ENCODE measurements at places on chromosomes 13 and 19.

- no peak for DNase-seq
Measured at GRCh38 chr19:54002495-54003315, 11.3 kb downstream of the CACNG6 start.

- DNase-seq, result no peak
Measured at GRCh38 chr19:39867133-39867532, 21.0 kb upstream of the FBL start.

GRCh38 chr19:38224014-38224862, at the start of gene DPF1:
DPF1 (minus strand) TSS chr19:38224222; CDS start chr19:38224142, 80 bp downstream.
- no peak for DNase-seq

- no peak for DNase-seq
Measured at GRCh38 chr13:24495151-24495729, 17.3 kb downstream of the PARP4 start.

DNA sequence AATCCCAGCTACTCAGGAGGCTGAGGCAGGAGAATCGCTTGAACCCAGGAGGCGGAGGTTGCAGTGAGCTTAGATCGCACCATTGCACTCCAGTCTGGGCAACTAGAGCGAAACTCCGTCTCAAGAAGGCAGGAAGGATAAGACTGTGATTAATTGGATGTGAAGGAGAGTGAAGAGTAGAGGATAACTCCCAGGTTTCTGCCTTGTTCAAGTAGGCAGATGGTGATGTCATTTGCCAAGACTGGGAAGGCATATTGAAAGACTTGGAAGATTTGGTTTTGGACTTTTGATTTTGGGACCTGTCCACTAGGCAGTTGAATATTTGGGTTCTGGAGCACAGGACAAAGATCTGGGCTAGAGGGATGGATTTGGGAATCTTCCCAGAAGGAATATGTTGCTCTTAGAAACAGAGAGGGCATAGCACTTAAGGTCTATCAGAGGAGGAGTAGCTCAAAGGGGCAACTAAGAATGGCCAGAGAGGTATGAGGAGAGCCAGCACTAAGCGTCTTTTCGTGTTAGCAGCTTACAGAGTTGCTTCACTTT, 20.0 kb downstream of the GARRE1 start:
- DNase-seq, result no peak

DNA sequence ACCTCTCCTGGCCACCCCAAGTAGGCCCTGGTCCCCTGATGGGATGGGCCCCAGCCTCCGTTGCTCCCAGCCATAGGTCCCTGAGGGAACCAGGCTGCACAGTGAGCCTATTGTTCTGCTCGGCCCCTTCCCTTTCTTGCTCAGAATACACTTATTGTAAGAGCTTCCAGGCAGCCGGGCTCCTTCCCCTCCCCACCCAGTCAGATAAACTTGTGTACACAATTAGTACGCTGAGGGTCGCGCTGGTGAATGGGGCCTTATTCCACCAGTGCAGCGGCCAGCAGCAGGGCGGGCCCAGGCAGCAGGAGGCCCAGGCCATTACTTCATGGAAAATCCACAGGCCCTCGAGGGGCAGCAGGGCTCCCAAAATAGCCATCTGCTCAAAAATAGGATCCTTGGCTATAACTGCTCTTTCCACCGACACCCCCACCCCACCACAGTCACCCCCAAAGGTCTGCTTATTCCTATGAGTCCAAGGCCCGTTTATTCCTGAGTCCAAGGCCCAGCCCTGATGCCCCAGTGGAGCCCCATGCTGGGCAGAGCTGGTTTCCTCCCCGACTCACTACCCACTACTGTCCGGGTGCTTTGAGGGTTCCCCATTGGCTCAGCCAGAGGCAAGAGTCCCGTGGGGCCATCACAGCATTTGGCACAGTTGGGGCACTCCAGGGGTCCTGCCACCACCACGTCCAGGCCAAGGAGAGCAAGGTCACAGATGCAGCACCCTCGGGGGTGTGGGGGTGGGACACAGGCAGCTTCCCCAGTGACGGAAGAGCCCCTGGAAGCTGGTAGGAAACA, 22.1 kb downstream of the CAPN12 start:
- no peak for DNase-seq

GRCh38 chr13:64684685-64685431, 2545.3 kb downstream of the PCDH9 start:
- DNase-seq, result no peak

DNA sequence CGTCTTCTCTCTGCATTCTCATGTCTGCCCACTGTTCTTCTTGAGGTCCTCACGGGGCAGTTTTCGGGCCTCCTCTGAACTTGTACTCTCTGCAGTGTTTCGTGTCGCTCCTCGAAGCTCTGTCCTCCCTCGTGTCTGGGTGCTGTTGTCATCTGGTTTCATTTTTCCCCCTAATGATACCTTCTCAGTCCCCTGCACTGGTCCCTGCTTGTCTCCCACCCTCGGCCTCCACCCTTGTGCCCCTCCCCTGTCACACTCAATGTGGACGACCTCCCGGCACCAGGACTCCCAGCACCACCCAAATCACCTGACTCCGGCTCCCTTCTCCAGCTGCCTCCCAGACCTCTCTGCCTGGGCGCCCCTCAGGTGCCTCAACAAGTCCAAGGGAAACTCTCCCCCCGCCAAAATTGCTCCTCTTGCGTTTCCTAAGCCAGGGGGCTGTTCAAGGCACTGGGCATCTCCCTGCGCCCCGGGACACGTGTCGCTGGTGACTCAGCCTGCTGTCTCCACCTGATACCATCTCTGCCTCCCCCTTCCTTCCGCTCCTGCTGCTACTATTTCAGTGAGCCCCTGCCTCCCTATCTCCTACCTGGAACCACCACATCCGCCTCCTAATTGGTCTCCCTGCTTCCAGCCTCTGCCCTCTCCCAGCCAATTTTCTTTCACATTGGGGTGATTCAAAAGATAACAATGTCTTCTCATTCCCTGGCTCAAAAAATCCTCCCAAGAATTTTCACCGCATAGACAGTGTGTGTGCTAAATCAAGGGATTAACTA, 49.5 kb downstream of the RFX2 start:
- no peak for DNase-seq

DNA sequence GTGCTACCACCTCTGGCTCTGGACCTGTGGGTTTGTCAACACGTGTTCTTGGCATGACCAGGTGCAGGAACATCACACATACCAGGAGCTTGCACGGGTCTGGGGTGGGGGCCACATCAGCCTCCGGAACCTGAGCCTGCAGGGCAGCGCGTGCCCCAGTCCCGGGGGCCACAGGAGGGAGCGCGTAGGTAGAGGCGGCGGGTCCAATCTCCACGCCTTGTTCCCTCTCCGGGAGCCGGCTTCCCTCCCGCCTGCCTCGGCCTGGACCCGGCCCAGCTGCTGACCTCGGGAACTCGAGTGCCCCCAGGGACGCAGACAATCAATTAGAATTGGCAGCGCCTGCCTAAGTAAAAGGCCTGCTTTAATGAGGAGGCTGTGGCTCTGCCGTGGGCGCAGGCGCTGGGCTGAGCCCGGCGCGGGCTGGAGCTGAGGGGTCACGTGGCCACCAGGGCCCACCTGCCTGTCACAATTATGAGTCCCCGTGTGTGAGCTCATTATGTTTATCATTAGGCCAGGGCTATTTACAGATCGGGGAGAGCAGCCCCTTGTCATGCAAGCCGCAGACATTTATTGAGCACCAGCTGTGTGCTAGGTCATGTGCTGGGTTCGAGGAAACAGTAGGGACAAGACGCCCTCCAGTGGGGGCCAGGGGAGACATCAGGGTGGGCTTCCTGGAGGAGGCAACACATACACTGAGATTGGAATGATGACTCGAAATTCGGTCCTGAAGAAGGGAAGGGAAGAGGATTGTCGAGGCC, 32.2 kb upstream of the TNFAIP8L1 start:
- no peak for DNase-seq

DNA sequence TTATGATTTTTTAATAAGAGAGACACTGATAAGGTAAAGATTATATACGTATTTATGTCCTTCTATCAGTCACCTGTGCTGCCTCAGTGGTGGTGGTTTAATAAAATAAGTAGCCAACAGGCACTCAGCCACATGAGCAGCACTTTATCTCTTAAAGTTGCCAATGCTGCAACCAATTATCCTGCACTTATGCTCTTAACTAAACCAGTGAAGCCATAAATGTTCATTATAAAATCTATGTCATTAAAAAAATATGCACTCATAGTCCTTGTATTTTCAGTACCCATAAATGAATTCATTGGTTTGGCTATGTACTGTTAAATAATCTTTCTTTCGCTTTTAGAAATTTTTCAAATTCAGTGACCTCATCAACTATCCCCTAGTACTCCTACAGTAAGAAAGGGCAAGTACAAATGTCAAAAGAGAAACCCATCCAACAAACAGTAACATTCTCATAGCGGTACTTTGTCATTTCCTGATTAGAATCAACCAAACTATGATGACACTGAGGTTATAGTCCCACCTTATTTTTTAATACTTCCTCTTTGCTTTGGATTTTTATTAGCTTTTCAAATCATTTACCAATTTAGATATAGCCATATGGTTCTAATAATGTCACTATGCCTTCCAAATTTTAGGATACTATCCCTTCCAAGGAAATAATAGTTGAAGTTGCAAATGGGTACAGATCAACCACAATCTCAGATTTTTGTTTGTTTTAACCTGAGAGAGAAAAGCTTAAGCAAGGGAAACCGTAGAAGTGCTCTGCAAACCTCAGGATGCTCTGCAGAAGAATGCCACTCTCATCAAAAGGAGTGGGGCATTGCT, 190.9 kb downstream of the KLF12 start:
- no peak for DNase-seq

GRCh38 chr19:1086613-1087012, 8.6 kb downstream of the POLR2E start:
- no peak for DNase-seq

GRCh38 chr13:112998521-112999280, 29.7 kb downstream of the MCF2L start:
- no peak for DNase-seq

- DNase-seq, result no peak
Measured at GRCh38 chr13:26853323-26853722, 92.7 kb upstream of the GPR12 start.

All from stimulated activated CD8-positive, alpha-beta memory T cell treated with anti-CD3 and anti-CD28 coated beads, Interleukin-7, amount 100 ng/mL, for 48 hours (primary cell).